ENCODE measurements at places on chromosomes 6 and 20.

- no peak for DNase-seq
These were observed 99.1 kb upstream of the PRDM1 start for GRCh38 chr6:105986998-105987397.

DNA sequence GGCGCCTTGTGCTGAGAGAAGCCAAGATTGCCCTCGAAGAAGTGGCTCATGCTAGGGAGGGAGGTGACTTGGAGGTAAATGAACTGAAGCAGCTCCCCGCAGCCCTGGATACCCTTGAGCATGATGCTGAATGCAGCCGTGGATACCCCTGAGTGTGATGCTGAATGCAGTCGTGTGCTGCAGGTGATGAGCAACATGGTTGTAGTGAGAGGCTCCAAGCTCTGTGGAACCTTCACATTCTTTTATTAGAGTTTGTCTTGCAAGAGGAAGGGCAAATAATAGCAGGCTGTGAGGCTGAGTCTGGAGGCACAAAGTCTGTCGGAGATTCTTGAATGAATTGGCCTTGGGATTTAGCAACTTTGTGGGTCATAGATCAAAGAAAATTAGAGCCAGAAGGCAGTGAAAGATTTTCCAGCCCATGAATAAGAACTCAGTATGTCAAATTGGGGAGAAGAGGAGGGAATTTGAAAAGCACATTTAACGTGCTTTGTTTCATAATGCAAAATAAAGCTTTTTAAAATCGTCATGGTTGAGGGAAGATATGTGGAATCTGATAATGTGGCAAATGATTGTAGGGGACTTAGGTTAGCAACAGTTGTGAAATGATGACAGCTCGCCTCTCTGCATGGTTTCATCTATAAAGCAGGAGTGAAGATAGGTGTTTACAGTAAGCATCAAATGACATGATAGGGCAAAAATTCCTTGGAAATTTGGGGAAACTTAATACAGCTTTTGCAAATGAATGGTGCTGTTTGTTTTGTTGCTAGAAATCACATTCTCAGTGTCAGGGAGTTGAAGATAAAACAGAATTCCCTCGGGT lies 120.1 kb upstream of the TIAM2 start:
- DNase-seq: no peak

- peak; percentile 30 for DNase-seq
These were observed 2.3 kb downstream of the FAM184A start for GRCh38 chr6:119076173-119076572.

DNA sequence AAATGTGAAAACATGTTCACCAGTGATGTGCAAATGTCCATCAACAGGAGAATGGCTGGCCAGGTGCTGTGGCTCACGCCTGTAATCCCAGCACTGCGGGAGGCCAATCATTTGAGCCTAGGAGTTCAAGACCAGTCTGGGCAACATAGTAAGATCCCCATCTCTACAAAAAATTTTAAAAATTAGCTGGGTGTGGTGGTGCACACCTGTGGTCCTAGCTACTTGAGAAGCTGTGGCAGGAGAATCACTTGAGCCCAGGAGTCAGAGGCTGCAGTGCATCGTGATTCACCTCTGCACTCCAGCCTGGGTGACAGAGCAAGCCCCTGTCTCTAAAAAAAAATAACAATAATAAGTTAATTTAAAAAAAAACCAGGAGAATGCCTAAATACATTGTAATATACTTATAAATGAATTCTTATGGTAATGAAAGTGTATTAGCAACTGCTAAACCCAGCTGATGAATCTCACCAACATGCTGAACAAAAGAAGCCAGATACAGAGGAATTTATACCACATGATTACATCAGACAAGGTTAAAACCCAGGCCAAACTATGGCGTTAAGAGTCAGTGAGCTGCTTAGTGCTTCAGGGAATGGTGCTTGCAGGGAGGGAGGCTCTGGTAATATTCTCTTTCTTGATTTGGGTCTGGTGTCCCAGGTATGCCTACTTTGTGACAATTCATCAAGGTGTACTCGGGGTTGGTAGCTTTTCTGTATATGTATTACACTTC lies 36.4 kb downstream of the RPP40 start:
- no peak for DNase-seq

- DNase-seq: no peak
These were observed 134.9 kb upstream of the THBS2 start for GRCh38 chr6:169388395-169389166.

- DNase-seq: no peak
These were observed 34.4 kb downstream of the EDN3 start for GRCh38 chr20:59334651-59335300.

DNA sequence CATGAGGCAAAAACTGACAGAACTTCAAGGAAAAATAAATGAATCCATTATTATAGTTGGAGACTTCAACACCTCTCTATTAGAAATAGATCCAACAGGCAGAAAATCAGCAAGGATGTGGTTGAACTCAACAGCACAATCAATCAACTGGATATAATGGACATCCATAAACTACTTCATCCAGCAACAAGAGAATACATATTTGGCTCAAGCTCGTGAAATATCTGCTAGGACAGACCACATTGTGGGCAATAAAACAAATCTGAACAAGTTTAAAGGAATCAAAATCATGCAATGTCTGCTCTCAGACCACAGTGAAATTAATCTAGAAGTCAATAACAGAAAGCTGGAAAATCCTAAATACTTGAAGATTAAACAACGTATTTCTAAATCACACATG lies 362.6 kb downstream of the CD109 start:
- DNase-seq: no peak

GRCh38 chr6:15763364-15763763 lies 100.5 kb upstream of the DTNBP1 start:
- no peak for DNase-seq

DNA sequence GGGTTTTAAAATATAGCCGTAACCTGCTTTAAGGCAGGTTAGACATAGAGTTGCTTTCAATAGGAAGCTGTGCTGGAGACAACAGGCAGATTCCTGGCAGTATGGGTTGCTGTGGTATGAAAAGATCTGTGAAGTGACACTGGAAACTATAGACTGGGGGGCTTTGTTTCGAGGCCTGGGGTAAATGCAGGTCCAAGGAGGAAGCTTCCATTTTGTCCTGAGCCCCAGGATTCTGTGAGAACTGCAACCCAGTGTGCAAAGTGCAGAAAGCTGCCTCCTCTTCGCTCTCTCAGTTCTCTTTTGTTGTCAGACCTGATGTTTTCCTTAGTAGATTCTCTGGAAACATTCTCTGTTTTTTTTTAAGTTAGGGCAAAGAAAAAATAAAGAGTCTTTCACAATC lies 86.9 kb downstream of the LYRM4 start:
- no peak for DNase-seq

GRCh38 chr6:109853426-109853825 lies 124.7 kb upstream of the GPR6 start:
- DNase-seq: no peak

- peak; percentile 44 for DNase-seq
These were observed 26.4 kb upstream of the PTGIS start for GRCh38 chr20:49594143-49594930.

DNA sequence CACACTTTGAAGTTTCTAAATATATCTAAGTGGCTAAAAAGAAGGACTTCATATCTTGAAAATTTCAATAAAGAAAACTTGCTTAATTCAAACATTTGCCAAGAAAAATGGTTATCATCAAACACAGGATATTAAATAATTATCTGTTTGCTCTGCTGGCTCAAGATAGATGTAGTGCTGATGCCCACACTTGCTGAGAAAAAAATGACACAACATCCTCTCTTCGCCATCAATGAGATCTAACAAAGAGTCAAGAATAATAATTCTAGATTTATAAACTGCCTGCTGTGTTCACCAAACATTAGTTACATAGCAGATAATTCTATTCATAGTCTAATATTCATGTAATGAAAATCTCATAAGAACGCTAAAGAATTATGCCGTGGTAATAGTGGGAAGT lies 93.6 kb downstream of the EPHA7 start:
- DNase-seq: no peak

DNA sequence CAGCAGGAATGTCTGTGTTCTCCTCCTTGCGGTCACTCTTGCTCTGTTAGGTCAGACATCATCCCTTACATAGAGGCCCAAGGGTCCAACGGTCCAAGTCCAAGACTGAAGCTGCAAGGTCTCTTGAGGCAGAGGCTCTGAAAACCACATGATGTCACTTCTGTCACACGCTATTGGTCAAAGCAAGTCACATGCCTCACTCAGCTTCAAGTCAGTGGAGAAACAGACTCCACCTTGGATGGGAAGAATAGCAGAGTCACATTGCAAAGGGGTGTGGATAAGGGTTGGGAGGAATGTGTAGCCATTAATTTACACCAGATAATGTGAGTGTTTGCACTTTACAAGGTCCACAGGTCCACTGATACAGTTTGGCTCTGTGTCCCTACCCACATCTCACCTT lies 17.5 kb downstream of the SLC52A3 start:
- DNase-seq: no peak

GRCh38 chr6:3208775-3209113 lies 18.7 kb downstream of the TUBB2B start:
- no peak for DNase-seq

DNA sequence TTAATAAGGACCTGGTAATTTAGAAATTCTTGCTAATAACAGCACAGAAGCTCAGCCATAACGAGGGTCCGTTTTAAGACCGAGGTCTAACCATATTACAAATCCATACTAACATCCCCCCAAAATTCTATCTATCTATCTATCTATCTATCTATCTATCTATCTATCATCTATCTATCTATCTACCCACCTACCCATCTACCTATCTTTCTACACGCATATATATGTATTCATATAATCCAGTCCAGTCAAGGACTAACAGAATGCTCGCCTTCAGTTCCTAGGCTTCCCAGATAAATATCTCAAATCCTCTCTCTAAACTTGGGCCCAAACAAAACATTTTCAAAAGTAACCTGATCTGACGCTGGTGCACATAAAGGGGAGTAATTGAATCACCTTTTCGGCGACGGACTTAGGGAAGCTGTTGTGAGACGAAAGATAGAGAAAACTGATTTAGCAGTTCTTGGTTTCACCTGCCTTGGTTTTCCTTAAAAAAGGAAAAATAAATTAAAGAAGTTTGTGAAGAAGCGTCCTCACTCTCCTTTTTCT lies 14.5 kb downstream of the HMGN4 start:
- DNase-seq: no peak

DNA sequence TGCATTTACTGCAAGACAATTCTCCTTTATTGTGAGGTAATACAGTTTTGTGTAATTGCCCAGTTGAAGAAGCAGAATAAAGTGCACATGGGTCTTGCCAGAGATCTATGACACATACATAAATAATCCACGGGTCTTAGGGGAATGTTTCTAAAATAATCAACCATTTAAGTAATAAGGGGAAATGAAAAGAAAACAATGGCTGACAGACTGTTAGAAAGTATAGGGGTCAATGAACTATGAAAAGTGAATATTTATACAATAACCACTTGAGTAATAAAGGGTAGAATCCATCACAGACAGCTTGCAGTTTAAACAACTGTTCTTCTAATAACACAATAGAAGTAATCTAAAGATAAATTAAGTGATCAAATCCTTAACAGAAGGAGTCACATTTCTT lies 477.2 kb downstream of the EYS start:
- no peak for DNase-seq

DNA sequence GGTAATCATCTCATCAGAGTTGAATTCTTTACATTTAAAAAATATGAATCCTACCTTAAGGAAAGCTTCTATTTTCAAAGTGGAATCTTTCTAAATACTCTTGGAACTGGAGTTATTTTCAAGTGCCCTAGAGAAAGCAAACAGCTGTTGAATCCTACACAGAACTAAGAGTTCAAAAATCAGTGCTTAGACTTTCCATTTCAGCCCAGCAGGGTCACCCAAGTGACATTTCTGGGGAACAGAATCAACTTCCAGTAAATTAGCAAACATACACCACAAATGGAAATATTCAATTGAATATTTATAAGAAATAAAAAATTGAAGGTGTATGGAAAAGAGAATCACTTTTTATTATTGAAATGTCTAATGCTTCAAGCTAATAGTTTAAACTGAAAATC lies 427.7 kb upstream of the NOX3 start:
- DNase-seq: no peak

GRCh38 chr20:21702553-21703470 lies 2.7 kb upstream of the PAX1 start:
- DNase-seq: no peak

GRCh38 chr6:145559836-145560235 lies 175.5 kb downstream of the EPM2A start:
- no peak for DNase-seq

- no peak for DNase-seq
These were observed 21.2 kb downstream of the EPB41L2 start for GRCh38 chr6:131041814-131042213.

- no peak for DNase-seq
These were observed 3.2 kb upstream of the SDHAF4 start for GRCh38 chr6:70563530-70563929.

- DNase-seq: no peak
These were observed 60.7 kb upstream of the GJE1 start for GRCh38 chr6:142071981-142072380.

DNA sequence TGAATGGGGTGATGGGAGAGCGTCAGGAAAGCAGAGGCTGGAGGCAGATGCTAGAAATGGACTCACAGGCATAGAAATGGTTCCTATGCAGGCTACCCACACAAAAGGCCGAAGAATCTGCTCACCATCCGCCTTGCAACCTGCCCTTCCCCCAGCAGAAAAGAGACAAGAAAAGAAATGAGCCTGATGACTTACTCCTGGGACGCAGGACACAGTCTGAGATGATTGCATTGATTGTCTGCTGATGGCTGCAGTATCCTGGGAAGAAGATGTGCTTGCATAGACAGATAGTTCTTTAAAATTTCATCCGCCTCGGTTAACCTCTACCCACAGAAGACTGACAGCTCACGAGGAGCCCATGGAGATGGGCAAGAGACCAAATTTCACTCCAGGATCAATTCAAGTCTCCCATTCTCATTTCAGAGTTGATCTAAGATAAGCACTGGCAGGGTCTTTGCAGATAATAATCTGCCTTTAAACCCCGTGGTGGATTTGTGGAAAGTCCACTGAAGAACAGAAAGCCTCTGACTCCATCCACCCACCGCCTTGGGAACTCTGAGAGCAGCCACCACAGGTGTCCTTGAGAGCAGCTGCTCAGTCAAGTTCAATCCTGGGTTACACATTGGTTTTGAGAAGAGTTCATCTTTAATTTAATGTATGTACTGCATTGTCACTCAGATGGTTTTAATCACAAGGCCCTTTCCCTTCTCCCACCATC lies 7.2 kb downstream of the AGPAT4 start:
- no peak for DNase-seq

DNA sequence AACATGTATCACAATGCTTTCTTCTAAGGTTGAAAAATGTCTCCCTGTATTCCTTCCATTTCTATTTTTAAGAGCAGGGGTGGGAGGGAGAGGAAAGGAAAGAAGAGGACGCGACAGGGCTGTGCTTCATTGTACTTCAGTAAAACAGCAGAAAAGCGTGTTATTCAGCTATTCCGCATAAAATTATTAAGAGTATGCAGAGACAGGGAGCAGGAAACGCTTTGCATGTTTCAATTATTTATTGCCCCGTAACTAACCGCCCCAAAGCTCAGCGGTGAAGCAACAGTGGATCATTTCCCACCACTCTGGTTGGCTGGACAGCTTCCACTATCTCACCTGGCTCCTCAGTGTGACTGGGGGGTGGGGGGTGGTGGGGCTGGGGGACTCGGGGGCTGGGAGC lies 188.9 kb downstream of the TTLL2 start:
- DNase-seq: no peak
